ENCODE measurements at places on chromosomes 11 and 22.

DNA sequence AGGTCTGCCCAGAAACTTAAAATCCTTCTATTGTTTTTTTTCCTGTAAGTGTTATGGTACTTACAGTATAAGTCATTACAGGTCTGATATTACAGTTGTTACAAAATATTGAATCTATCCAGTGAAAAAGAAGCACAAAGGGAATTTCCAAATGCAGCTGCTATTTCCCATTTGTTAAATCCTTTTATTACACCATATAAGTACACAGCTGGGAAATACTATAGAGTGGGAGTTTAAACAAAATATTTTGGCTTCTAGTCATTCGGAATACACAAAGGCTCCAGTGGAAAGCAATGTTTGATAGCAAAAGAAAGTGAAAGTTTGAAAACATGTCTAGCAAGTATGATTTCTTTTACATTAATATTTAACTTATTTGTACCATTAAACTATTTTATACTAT, 18.0 kb downstream of the SOX6 start:
- no peak for DNase-seq

GRCh38 chr11:69971741-69972140, 106.4 kb upstream of the ANO1 start:
- DNase-seq, result no peak

GRCh38 chr11:72328366-72329224, 84.6 kb upstream of the PHOX2A start:
- DNase-seq, result no peak

- DNase-seq, result no peak
Measured at GRCh38 chr22:30994960-30995359, 25.9 kb downstream of the TUG1 start.

DNA sequence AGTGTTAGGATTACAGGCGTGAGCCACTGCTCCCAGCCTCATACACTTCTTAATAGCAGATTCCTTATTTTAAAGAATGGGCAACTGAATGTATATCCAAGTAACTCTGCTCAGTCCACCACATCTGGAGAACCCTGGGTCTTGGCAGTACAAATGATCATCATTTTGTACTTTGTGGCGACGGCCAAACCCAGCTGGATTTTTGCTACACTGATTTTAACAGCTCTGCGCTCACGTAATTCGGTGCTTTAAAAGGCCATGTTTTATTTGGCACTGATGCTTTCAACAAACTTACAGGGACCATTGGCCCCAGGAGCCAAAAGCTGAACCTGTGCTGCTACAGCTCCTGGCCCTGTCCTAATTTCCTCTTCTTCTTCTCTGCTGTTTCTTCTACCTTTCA, 60.8 kb upstream of the PDE3B start:
- DNase-seq, result no peak

DNA sequence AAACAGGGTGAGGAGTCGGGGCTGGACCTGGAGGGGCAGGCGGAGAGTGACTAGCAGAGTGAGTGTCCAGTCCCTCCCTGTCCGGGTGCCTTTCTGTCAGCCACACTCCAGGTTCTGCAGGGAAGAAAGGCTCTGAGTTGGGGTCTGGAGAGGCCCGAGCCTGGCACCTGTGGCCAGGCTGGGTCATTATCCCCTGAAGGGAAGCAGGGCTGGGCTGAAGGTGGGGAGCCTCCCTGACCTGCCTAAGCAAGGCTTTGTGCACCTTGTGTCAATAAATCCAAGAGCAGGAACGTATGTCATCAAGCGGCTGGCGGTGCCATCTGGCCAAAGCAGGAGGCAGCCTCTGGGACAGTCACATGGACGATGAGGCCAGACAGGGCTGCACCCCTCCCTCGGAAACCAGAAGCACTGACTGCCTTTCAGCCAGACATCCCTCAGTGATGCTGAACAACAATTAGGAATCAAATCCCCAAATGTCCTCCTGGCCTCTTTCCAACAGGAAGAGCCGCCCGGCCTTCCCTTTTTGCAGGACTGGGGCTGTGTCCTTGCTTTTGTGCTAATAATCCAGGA, 73.9 kb upstream of the FGF3 start:
- no peak for DNase-seq

Data from activated CD4-positive, alpha-beta T cell treated with anti-CD3 and anti-CD28 coated beads, Interleukin-2, amount 10 ng/mL, durations not matched to agents 7 days and 5 days (primary cell).